NCI-H1092 treated with DMSO at 0.1 percent for 48 hours (cell line): ENCODE measurements at places on chromosomes 6 and 20.

DNA sequence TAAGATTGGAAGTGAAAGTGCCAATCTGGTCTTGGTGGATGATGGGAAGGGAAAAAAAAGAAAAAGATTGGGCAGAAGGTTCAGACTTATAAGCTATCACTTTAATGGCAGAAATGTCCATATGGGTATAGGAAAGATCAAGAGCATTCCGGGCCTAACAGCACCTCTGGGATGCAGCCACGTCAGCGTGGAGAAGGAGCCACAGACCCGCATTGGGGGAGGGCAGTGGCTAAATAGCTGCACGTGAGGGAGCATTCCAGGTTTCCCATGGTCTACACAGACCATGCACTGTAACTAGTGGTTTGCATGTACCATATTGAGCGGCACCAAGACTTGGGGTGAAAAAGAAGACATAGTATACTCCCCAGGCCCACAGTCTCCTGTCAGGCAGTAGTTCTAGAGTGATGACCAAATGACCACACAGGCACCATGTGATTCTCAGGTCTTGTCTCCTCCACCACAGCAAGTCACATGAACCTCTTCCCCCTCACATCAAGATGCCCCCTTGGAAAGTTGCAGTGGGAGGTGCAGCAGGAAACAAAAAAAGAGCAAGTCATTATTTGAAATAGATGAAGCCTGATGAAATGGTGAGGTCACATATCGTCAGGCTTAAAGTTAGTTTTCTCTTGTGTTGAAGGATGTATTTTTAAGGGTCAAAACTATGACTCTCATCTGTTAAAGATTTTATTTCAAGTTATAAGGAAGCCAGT, 94.4 kb upstream of the TNFAIP3 start:
- no peak for DNase-seq

GRCh38 chr6:101689156-101689555, 295.6 kb downstream of the GRIK2 start:
- DNase-seq, result no peak

GRCh38 chr6:14717307-14717706, 528.6 kb upstream of the JARID2 start:
- DNase-seq, result no peak

DNA sequence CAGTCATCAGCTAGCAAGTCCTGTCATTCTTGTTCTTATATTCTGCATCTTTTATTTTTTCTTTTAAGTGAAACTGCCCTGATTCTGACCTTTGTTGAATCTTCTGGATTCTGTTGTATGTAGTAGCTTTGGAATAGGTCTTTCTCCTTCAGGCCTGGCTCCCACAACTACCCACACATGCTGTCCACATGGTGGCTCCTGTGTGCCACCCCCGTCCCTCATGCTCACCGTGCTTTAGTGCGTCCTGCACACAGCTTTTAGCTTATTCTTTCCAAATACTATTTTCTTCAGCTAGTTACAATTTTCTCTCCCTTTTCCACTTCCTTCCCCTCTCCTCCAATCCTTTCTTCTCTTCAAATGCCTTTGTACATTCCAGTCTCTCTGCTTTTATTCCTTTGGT, 61.8 kb downstream of the CTNNBL1 start:
- DNase-seq, result peak; percentile 13

DNA sequence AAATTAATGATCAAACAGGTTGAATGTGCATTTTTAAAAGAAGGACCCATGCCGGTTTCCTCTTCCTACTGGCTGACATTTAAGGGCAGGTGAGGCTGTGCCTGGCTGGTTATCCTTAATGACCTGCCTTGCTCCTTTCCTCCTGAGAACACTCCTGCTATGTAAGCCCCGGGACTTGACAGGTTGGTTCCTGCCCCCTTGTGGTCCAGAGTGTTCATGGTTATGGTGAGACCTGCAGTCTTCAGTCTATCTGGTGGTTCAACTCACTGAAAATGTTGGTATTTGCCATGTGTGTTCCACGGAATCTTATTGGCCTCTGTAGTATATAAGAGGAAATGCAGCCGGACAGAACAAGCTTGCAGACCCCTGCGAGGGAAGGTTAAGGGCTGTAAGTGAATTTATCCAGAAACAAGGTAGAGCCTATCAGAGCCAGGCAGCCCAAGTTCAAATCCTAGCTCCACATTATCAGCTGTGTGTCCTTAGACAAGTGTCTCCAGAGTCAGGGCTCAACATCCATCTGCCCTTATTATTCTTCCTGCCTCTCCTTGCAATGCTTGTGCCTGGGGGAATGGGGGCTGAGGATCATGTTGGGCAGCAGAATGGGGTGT, 5.2 kb upstream of the BPIFA3 start:
- DNase-seq, result peak; percentile 75

- no peak for DNase-seq
These were observed 81.2 kb downstream of the SLC23A2 start for GRCh38 chr20:4920131-4920530.

DNA sequence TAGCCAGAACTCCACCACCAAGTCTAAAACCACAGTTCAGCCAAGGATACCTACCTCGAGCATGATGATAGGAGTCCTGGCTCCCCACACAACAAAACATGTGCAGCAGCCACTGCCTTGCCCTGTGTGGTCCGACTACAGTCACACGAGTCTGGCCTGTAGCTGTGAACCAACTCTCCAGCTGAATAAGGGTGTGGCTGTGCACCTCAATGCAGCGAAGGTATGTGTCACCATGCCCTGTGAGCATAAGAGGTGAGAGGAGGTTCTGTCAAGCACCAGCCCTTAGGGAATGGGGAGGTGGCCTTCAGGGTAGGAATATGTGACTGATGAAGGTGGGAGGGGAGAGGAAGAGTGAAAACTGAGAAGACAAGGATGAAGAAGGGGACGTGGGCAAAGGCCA, 16.7 kb upstream of the KHDC1L start:
- no peak for DNase-seq

GRCh38 chr6:140001821-140002341, 627.4 kb upstream of the CITED2 start:
- no peak for DNase-seq

- DNase-seq, result no peak
These were observed 93.3 kb downstream of the YTHDF1 start for GRCh38 chr20:63122626-63123025.

GRCh38 chr20:44080064-44080463, 106.9 kb downstream of the JPH2 start:
- no peak for DNase-seq

DNA sequence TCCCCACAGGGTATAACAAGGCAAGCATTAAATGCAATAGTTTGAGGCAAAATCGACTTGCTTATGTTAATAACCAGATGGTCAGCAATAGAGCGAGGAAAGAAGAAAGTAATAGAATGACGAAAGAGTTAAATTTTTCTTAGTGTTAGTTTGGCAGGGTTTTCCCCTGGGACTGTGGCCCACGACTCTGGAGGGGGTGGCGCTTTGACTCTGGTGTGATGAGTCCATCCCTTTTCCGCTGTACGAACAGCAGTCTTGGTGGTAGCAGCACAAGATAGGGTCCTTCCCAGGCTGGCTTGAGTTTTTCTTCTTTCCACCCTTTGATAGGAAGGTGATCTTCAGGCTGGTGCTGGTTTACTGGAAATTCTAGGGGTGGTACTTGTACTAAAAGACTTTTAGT, 69.2 kb upstream of the GMDS start:
- DNase-seq, result no peak

- DNase-seq, result no peak
These were observed 172.9 kb upstream of the EXOC2 start for GRCh38 chr6:865846-866245.

- no peak for DNase-seq
These were observed 17.2 kb upstream of the MAP3K4 start for GRCh38 chr6:160974304-160974771.

DNA sequence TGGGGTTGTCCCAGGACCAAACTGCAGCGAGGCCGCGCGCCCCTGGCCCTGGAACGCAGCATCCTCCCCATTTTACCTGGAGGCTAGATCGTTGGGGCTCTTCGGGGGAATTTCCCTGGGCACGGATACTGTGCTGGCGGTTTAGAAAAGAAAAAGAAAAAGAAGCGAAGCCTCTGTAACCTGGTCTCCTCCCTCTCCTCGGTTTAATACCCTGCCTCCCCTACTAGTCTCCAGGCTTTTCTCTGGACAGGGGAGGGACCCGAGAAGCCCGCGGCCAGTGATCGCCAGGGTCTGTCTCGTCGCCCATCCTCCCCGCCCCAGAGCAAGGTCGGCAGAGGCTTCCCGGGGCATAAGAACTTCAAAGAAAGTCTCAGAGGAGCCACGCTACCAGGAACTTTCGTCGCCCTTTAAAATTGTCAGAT, 6.1 kb upstream of the LAMP5 start:
- DNase-seq, result no peak

- no peak for DNase-seq
These were observed 275.0 kb downstream of the CENPW start for GRCh38 chr6:126614642-126615504.

GRCh38 chr6:110776413-110776812, 38.9 kb downstream of the CDK19 start:
- no peak for DNase-seq

DNA sequence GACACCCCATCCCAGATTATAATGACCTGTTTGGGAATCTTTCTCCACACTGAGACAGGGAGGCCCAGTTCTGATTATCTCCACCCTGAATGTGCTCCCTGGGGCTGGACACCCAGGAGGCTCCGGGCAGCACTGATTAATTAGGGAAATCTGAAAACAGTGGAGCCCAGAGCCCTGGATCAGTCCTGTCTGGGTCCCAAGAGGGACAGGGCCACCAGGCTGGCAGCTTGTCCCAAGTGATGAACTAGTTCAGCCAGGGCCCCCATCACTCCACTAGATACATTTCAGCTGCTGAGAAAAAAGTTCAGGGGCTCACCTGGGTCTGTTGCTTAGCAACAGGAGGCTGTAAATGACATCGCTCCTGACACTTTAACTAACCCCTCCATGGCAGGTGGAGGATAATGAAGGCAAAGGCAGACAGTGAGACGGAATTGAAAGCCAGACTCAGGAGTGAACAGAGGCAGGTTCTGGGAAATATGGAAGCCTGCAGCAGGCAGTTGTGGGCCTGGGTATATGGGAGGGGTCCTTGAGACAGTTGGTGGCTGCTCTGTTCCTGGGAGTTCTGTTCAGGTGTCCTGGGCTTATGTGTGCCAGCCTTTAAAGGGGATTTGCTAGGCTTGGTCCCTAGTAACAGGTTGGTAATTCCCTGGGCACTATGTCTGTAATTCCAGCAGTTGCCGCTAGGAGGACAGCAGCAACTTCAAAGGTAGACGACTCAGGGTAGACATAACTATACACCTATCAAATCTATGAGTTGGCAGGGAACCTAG, 78.3 kb upstream of the CTNNBL1 start:
- no peak for DNase-seq

DNA sequence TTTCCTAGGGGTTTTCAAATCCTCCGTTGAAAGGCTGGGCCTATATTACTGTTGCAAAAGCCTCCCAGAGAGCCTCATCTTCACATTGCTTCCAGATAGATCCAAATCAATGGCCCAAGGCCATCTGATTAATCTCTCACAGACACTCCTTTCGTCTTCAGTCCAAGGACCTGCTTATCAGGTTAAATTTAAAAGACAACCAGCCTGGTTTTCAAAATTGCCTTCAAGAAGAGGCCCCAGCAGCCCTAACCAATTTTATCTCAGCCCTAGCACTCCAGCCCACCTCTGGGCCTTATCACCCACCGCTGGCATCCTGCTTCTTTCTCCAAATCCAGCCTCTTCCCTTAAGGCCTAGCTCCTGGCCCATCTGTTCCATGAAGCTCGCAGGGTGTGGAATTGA, 15.5 kb upstream of the CCND3 start:
- no peak for DNase-seq

GRCh38 chr20:50303573-50304500, 113.2 kb downstream of the CEBPB start:
- DNase-seq, result peak; percentile 13

DNA sequence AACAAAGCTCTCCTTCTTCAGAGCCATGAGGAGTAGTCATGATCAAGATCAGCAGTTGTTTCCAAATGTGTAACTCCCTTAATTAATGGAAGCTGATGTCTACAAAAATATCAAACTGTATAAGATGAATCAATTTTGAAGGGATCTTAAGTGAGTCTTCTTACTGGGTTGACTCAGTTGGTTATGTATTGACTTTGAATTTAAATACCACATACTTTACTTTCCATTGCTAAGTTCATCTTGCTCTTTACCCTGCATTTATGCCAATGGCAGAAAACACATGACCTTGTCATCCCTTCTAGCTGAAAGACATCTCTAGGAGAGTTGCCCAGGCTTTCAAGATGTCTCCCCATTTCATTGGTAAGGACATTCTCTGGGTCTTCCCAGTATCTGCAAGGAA, 123.2 kb upstream of the STMND1 start:
- DNase-seq, result no peak

DNA sequence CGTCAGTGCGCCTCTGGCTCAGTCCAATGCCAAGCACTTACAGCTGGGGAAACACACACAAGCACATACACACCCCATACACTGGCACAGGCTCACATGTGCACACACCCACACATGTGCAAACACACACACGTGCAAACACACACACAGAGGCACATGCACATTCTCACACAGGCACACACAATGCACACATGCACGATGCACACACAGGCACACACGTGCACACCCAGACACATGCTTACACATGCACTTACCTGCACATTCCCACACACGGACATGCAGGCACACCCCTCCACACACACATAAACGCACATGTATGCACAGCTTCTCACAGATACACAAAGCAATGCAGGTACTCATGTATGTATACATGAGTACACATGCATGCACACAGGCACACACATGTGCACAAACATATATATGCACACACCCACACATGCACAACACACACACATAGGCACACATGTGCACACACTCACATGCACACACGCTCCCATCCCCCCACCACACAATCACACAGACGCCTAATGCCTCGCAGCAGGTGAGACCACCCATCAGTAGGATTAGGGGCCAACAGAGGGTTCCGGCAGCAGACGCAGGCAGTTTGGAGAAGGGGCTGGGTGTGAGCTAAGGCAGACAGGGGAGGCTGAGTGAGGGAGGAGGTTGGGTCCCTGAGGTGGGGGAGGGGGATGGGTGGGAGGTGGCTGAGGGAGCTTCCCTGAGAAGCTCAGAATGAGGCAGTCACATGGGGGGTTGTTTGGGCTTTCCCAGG, 71.2 kb upstream of the SLCO4A1 start:
- no peak for DNase-seq

GRCh38 chr6:41976794-41977484, 35.3 kb upstream of the CCND3 start:
- no peak for DNase-seq

DNA sequence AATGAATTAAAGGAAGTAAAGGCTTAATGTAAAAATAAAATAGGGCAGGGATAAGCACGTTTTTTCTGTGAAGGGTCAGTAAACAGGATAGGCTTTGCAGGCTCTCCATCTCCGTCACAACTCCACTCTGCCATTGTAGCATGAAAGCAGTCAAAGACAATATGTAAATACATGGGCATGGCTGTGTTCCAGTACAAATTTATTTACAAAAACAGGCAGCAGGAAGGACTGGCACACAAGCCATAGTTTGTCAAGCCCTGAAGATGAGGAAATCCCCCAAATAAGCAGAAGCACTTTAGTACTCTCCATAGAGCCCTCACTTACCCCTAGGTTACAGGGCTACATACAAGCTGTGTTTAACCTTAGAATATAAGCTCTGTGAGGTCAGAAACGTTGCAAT, 8.9 kb upstream of the FBXO9 start:
- peak; percentile 9 for DNase-seq
